ENCODE measurements at places on chromosomes 6 and 20. TPM values are rescaled to one million over a fixed set of nuclear protein-coding genes. Genes with fewer than 3 reads are reported as not detected.

Gene HLA-DOA
- total RNA-seq = 6.4 TPM

Gene VGLL2
- total RNA-seq = 0.25 TPM

Gene MAS1
- total RNA-seq = 0.10 TPM

Gene OR2B6
- total RNA-seq = not detected

Gene RSPO3
- 0.12 TPM for total RNA-seq

Gene CCM2L
- 1.4 TPM for total RNA-seq

Gene IPCEF1
- total RNA-seq = 2.8 TPM

Gene EPPIN
- total RNA-seq = not detected

Gene KIF25
- 1.2 TPM for total RNA-seq

Gene OSBPL2
- total RNA-seq = 34.4 TPM

Gene TREM1
- total RNA-seq = 1.1 TPM

Gene TRIM38
- 6.1 TPM for total RNA-seq

Gene BPIFA1
- not detected for total RNA-seq

Gene MKKS
- total RNA-seq = 15.1 TPM

Gene ISM1
- not detected for total RNA-seq

Gene NCOA6
- 31.7 TPM for total RNA-seq

Gene NKAIN2
- not detected for total RNA-seq

Gene OTOR
- total RNA-seq = not detected

Gene STX7
- 44.0 TPM for total RNA-seq

Gene ADGRF1
- total RNA-seq = not detected

Gene RNF146
- 44.8 TPM for total RNA-seq

Gene DNMT3B
- total RNA-seq = 0.92 TPM

Gene CRISP3
- total RNA-seq = 0.30 TPM

Gene CST4
- not detected for total RNA-seq

Gene CLIC5
- 2.0 TPM for total RNA-seq

Gene TRPC4AP
- total RNA-seq = 41.0 TPM

Gene CST5
- total RNA-seq = not detected

Gene PCNA
- total RNA-seq = 38.1 TPM

Gene C20orf144
- total RNA-seq = not detected

Gene PREX1
- total RNA-seq = 3.8 TPM

Gene SLC22A3
- total RNA-seq = 30.5 TPM

Gene BLCAP
- 51.3 TPM for total RNA-seq

Gene C6orf58
- not detected for total RNA-seq

Gene IMPG1
- not detected for total RNA-seq

Gene CCN6
- total RNA-seq = not detected

Gene EFCAB8
- not detected for total RNA-seq

Gene TREML2
- not detected for total RNA-seq

Gene SULF2
- total RNA-seq = 423 TPM

Gene COL9A1
- not detected for total RNA-seq

Measured in ovary (tissue), 10 donors.